ENCODE measurements at places on chromosomes 1 and 21.

- no peak for DNase-seq
- H3K4me1 ChIP-seq: no peaks in the 10 kb centered on the region
- no peaks in the 10 kb centered on the region for H3K36me3 ChIP-seq
- no peak overlapping the region for H3K4me3 ChIP-seq
Measured at GRCh38 chr1:79042117-79042516, 35.6 kb upstream of the ADGRL4 start.

- no peaks in the 10 kb centered on the region for H3K27me3 ChIP-seq
- no peak overlapping the region for H3K4me3 ChIP-seq
- no peak overlapping the region for H3K27ac ChIP-seq
- peaks cover 2% of the 10 kb centered on the region for H3K36me3 ChIP-seq
Measured at GRCh38 chr21:44006017-44006619, 6.0 kb upstream of the TRAPPC10 start.

DNA sequence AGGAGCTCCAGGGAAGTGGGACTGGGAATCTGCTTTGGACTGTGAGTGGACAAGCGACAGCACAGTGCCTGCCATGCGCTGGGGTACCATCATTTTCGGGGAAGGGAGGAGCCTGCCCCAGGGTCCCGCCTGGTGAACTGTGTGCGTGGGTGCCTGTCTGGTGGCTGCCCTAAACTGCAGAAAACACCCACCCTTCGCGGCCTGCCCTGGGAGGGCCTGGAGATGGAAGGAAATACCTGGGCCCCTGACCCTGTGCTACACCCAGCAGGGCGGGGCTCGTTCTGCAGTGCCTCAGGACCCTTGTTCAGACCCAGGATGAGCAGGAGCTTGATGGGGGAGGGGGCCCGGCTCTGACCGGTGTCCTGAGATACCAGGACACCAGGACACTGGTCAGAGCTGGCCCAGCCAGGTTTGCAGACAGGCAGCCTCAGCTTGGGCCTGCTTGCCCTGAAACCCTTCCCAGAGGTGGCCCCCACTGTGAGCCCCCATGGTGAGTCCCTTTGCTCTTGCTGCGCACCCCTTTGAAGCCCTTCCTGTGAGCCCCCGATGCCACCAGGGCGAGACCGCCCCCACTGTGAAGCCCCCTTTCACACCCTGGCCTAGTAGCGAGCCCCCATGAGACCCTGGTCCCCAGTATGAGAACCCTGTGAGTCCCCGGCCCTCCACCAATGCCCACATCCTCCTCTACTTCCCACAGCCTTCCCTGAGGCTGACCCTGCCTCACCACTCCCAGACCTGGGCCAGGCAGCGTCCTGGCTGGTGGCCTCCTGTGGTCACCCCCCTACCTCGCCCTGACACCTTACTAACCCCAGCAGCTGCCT, 2.6 kb downstream of the GJC2 start:
- peaks cover 6% of the 10 kb centered on the region for H3K4me1 ChIP-seq
- peak overlapping the region; percentile 23 for H3K27ac ChIP-seq
- H3K36me3 ChIP-seq: peaks cover 38% of the 10 kb centered on the region
- no peaks in the 10 kb centered on the region for H3K27me3 ChIP-seq
- DNase-seq: no peak

- H3K4me1 ChIP-seq: peaks cover 74% of the 10 kb centered on the region
- H3K27ac ChIP-seq: peak overlapping the region; percentile 69
- H3K4me3 ChIP-seq: no peak overlapping the region
- DNase-seq: peak; percentile 43
Measured at GRCh38 chr1:150619576-150620509, 9.6 kb downstream of the ENSA start.
